Neural progenitor cell (in vitro differentiated cells): ENCODE measurements at places on chromosomes 4 and X.

DNA sequence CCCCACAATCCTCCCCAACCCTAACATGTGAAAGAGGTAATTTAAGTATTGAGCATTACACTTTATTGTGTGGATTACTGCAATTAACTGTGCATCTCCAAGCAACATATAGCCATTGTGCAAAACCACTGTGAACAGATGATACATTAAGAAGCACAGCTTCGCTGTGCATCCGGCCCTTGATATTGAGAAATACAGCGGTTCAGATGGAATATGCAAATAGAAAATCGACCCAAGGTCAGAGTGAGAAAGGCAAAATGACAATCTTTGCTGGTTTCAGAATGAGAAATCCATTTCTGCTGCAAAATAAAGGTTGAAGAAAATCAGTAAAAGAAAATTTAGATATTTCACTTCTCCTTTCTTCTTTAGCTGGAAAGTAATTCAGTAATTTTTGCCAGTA is 805.9 kb upstream of the GRID2 start:
- no peak for DNase-seq

- no peak for DNase-seq
These were observed 5.9 kb downstream of the SOWAHB start for GRCh38 chr4:76892001-76892400.

DNA sequence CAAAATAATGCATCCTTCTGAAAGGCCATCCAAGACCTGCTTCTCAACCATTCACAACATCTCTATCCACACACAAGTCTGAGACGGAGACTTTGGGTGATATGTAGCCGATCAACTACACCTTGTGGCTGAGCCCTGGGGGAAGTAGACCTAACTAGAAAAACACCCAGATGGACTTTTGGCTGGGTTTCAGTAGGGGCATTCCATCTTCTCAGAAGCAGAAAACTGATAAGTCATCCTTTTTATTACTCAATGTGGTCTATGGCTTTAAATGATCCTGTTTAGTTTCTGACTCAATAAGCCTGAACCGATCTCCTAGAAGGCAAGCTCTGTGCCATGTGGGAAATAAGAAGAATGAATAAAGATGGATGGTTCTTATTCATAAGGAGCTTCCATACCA is 82.5 kb upstream of the AFF2 start:
- no peak for DNase-seq

DNA sequence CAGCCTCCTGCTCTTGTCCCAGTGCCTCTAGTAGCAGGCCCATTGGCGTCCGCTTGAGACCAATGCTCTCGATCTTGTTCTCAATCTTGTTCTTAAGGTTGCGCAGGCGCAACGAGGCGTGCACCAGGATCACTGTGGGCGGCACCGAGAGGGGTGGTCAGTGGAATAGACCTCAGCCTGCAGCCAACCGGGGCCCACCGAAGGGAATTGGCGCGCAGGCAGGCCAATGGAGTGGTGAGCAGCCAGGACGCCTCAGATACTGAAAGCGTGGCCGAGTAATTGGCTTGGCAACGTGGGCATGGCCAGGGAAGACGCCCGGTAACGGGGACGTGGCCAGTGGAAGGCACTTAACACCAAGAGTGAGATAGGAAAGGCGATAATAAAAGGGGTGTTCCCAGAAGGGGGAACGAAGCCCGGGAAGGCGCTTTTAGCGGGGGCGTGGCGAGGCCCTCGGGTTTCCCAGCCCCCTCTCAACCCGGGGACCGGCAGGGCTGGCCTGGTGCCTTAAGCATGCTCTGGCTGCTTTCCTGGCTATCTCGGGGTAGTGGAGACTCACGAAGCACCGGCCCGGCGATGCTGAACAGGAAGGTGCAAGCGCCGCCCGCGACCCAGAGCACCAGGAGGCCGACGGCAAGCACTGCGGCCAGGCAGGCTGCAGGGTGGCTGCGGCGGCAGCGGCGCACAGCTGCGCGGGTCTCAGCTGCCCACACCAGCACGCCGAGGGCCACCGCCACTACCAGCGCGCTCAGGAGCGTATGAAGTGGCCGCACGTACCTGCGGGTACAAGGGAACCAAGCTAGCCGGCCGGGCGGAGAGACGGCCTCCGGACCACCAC is 1.7 kb downstream of the PRAF2 start:
- no peak for DNase-seq

DNA sequence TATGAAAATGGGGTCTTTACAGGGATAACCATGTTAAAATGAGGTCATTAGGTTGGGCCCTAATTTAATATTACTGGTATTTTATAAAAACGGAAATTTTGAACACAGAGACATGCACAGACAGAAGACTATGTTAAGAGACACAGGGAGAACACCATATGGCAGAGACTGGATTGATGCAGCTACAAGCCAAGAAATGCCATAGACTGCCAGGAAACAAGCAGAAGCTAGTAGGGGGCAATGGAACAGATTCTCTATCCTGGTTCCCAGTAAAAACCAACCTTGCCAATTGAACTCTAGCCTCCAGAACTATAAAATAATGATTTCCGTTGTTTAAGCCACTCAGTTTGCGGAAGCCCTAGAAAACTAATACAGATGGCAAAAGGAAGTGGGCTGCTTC is 6.6 kb upstream of the GUF1 start:
- no peak for DNase-seq
